Tibial nerve (tissue), 4 donors: ENCODE measurements at places on chromosomes 1 and 21. TPM values are rescaled to one million over a fixed set of nuclear protein-coding genes. Genes with fewer than 3 reads are reported as not detected.

The RGSL1 gene
- not detected for total RNA-seq

The RGS16 gene
- total RNA-seq = 1.3 TPM

GRCh38 chr1:175713381-175713780, 30.0 kb downstream of the TNR start:
- no peak for DNase-seq

GRCh38 chr1:26530895-26531598, 1.5 kb downstream of the RPS6KA1 start:
- DNase-seq = no peak

GRCh38 chr1:18929686-18930085, 26.8 kb downstream of the IFFO2 start:
- no peak for DNase-seq

GRCh38 chr1:214540324-214540723, 11.1 kb downstream of the PTPN14 start:
- no peak for DNase-seq
